CD14-positive monocyte (primary cell): ENCODE measurements at places on chromosomes 4 and X. TPM values are rescaled to one million over a fixed set of nuclear protein-coding genes. Genes with fewer than 3 reads are reported as not detected.

RNF128 gene
- polyA plus RNA-seq: not detected

TBC1D19 gene
- polyA plus RNA-seq: 0.84 TPM

EVC gene
- polyA plus RNA-seq: not detected

ZNF157 gene
- not detected in 2 replicates for polyA plus RNA-seq

- DNase-seq: no peak
Observed at GRCh38 chr4:128373628-128374027, 86.0 kb upstream of the PGRMC2 start.

DNA sequence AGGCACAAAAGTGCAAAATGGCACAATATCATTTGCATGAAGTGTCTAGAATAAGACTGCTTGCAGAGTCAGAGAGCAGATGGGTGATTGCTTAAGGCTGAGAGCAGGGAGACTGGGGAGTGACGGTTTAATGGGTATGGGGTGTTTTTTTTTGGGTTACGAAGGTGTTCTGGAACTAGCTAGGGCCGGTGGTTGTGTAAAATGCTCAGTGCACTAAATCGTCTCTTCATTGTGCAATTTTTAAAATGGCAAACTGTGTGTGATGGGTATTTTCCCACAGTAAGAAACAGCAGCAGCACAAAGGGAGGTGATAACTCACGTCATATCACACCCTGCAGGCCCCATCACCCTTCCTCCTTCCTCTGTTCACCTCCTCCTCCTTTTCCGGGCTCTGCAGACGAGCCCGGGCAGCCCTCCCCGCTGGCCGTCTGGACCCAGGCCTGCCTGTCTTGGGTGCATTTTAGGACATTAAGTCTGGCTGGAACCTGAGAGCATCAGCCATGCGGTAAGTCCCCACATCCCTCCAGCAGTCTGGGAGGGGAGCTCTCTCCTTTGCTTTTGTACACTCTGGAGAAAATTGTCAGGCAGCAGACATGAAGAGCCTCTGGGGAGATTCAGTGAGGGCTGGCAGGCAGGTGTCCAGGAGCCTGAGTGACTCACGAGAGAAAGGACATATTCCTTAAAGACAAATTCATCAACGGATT, 42.7 kb downstream of the ASMT start:
- DNase-seq: peak; percentile 33

DNA sequence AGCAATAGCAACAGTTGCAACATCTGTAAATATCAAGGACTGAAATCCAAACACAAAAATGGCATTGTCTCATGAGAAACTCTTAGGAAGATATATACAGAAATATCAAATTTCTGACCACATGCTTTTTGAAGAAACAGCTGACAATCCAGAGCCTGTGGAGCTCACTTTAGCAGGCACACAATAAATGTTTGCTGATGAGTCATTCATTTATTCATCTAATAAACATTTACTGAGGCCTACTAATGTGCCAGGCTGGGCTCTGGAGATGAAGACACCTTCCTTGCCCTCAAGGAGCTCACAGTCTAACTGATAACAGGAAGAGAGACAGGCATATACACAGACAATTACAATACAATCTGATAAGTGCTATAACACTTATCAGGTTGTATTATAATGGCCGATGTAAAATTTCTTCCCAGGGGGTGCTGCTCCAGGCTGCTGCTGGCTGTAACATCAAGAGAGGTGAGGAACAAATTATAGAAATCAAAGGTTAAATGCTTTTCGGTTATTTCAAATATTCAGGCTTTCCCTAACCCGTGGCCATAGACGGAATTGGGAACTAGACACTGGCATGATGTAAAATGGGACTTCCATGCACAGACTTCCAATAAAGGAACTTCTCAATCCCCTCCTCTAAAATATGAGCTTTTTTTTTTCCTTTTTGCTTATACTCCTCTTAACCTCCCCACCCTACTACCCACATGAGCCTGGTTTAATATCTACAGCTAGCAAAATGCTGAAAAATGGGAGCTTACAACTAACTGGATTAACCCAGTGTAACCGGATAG, 16.8 kb upstream of the ZCCHC13 start:
- DNase-seq: no peak

DNA sequence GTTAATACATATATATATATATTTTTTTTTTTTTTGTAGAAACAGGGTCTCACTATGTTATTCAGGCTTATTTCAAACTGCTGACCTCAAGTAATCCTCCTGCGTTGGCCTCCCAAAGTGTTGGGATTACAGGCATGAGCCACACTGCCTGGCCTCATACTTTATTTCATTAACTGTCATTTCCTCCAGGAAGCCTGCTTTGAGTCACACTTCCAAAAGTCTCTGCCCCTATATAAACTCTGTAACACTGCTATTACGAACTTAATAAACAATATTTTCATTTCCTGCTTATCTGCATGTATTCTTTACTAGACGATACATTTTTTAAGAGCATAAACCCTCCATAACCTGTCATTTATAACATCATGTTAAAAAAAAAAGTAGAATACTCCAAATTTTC, 167.2 kb downstream of the WDFY3 start:
- DNase-seq: no peak

DNA sequence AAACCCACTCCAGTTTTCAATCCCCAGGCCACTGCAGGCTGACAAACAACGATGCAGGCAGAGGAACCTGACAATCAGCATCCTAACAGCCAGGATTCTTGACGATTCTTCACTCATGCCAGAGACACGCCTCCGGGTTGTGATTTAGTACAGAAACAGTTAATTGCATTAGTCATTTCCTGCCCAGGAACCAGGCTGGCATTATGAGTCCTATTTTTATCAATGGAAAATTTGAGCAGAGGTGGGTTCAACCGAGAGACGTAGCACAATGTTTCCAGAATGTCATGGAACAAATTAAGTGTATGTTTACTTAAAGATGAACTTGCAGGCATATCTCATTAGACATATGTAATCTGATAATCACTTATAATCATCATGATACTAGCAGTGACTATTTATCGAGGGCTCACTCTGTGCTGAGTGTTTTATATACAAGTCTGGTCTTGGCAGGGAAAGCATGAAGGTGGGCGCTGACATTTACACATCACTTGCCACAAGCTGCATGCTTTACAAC, 159.7 kb downstream of the NSUN7 start:
- DNase-seq: no peak
